ENCODE measurements at places on chromosomes 11 and 22.
A peak's percentile ranks its signal among the peaks of the same experiment; 100 is the strongest.

- DNase-seq = no peak
Observed at GRCh38 chr22:36197065-36197440, 4.6 kb downstream of the APOL4 start.

GRCh38 chr11:117579161-117579560 lies 217.9 kb downstream of the DSCAML1 start:
- DNase-seq = no peak

- no peak for DNase-seq
Observed at GRCh38 chr22:31861226-31861840, 83.0 kb upstream of the YWHAH start.

DNA sequence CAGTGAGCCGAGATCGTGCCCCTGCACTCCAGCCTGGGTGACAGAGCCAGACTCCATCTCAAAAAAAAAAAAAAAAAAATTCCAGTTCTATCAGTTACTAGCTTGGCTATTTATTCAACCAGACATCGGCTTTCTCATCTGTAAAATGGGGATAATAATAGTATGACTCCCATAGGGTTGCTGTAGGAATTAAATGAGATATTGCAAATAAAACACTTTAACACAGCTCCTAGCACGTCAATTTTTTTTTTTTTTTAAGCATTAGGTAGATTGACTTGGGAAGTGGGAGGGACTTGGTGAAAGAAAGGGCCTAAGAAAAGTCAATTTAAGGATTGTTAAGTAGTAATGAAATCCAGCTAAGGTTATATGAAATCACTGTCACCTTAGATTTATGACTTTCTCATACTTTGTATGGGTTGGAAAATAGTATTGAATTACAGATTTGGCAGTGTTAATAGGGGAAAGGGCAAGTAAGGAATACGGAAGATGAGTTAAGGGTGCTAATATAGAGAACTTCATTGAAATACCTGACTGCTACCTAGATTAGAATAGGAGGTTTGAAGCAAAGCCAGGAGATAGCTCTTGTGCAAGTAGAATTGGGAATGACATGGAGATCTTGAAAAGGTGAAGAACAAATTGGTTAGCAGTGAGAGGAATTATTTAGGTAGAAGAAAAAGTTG lies 28.8 kb downstream of the BIRC2 start:
- no peak for DNase-seq

- DNase-seq = no peak
Observed at GRCh38 chr22:21009638-21010425, 5.1 kb upstream of the P2RX6 start.

DNA sequence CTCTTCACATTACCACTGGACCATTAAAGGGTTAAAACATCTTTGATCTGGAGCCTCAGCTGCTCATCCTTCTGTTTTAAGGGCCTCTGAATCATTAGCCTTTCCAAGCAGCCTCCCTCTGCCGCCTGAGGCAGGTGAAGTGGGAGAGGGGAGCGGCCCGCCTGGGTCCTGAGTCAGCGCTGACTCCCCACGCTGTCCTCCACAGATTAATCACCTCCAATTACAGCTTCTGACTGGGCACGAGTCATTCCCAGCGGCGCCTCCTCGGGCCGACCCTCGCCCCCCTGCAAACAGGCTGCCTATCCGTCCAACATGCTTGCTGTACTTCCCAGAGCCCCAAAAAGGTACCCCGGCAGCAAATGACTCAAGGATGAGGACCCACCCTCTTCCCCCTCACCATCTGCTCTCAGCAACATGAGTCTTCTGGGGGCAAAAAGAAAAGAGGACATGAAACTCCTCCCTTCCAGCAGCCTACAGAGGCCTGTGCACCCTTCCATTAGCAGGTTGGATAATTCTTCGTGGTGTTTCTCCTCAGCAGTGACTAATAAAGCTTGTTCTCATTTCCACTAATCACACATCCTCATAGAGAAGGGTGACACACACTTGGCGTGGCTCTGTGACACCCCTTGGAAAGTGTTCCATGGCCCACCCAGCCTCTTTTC lies 44.3 kb upstream of the JAM3 start:
- DNase-seq = no peak

DNA sequence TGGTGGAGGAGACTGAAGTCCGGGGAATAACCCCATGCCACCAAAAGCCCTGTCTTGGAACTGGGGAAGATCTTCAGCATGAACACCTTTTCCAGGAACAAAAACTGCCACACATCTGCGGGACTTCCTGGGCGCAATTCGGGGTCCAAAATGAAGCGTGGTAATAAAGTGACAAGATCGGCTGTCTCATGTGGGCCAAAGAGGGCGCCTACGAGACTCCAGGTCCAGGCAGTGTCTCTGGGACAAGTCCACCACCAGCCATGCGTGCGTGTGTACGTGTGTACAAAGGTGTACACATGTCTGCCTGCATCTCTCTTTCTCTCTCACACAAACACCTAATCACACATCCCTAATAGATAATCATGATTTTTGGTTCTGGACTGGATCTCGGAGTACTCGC lies 8.9 kb upstream of the MYBPC3 start:
- no peak for DNase-seq

DNA sequence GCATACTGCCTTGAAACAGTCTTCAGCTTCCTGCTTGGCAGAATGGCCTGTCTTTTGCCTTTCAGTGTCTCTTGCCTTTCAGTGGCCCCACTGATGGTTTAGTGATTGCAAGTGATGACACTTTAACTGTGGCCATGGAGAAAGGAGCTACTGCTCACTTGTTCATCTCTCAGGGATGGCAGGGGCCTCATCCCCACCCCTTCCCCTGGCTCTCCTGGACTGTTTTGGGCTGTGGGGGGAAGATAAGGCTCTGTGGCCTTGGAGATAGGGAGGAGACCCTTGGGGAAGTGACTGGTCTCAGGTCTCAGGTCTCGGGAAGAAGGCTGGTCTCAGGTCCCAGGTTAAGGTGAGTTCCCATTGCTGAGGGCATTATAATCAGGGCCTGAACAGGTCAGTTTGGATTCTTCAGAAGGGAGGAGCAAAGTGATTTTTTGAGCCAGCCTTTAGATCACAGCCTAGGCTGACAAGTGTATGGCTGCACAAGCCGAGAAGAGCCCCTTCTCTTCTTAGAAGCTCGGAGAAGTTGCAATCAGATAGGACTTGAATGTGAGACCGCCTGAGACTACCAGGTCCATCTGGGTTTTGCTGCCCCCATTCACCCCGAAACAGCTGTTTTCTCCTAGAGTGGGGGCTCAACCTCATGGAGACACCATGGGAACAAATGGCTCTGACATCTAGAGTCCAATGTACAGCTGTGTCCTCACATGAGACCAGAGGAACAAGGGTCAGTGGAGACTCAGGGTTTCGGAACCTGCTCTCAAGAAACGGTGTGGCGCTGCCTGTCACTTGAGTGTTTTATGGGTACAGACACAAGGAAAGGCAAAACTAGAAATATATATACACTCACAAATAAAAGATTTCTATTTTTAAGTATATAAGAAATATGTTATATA lies 15.9 kb upstream of the P2RY2 start:
- no peak for DNase-seq

DNA sequence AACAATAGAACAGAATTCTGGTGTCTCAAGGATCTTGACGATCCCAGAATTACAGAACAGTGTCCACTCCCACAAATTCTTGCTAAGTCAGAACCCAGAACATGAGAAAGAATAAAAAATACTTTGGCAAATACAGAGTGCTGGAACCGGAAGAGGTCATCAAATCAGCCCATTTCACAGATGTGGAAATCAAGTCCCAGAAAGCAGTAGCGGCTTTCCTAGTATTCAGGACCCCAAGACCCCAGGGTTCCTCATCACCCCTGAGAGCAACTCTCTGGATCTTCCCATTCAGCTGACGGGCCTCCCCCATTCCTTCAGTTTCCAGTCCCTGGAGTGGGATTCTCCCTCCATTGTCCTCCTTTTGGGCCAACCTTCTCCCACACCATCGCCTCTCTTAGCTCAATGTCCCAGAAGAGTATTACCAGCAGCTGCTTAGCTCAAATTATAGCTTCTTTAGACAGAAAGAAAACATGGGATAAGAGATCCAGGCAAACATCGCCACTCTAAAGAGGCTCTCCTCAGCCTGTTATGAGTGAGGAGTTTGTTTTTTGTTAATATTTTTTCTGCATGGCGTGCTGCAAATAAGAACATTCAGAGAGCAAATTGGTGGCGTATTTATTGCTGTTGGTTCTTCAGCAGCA lies 268.3 kb downstream of the MN1 start:
- DNase-seq = no peak

DNA sequence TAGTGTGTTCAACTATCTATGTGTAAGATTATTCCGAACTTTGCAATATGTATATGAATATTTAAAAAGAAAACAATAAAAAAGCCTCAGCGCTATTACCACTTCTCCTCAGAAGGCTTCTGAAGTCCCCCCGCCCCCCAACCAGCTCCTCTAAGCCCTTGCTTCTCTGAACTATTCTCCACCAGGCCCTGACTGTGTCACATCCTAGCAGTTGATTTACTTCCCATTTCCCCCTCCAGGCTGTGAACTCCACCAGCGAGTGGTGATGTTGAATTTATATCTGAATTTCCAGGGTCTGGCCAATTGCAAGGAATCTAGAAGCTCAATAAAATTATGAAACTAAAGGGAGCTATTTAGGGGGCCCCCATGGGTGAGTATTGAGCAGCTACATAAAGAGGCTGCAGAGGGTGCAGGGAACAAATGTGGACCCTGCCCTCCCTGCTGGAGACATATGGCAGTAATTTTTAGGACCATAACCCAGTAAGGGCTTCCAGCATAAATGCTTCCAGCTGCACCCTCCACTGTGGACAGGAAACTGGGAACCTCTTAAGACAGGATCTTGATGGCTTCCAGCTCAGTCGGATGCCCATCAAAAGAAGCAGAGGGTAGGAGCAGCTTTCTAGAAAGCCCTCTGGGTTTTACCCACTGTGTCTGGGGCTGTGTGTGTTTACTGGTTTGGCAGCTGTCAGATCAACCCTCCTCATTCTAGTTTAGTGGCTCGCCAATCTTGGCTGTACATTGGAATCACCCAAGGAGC lies 81.4 kb downstream of the TIMP3 start:
- no peak for DNase-seq

- no peak for DNase-seq
Observed at GRCh38 chr11:131770801-131771200, 400.4 kb downstream of the NTM start.

- DNase-seq = no peak
Observed at GRCh38 chr22:24807284-24807950, 1.4 kb downstream of the SGSM1 start.

- no peak for DNase-seq
Observed at GRCh38 chr22:29458551-29458950, 20.2 kb downstream of the RFPL1 start.

GRCh38 chr22:42697542-42698013 lies 23.1 kb downstream of the A4GALT start:
- DNase-seq = no peak

- DNase-seq = no peak
Observed at GRCh38 chr22:19620742-19621371, 93.4 kb upstream of the SEPTIN5 start.

GRCh38 chr11:82826526-82826925 lies 73.7 kb downstream of the PRCP start:
- no peak for DNase-seq

GRCh38 chr11:10746871-10747270 lies 4.2 kb upstream of the CTR9 start:
- DNase-seq = no peak

DNA sequence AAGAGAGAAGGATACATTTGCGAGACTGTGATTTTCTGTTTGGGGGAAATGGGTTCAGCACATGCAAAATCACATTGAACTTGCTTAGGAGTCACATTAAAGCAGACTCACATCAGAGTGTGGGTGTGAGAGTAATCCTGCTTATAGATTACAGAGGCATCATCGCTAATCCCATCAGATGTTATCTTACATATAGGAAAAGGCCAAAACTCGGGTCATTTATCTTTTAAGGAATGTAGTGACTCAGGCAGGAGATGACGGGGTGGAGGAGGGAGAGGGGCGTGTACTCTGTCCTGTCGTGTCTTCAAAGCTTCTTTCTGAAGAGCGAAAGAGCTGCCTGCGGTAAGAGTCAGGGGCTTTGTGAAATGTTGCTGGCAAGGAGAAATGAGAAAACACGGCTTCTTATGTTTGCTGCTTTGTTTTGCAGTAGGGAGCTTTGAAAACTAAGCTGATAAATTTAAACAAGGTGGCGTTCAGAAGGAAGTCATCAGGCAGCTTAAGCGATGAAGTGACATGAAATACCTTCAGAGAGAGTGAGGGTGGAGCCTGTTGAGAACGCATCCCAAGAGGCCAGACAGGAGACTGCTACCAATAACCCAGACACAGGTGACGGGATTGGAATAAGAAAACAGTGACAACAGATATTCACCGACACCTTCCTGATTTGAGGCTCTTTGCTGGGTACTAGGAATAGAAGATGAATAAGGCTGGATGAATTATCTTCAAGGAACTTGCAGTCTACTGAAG lies 2.2 kb upstream of the C11orf16 start:
- no peak for DNase-seq

GRCh38 chr11:120827820-120828219 lies 196.1 kb upstream of the TBCEL start:
- no peak for DNase-seq

DNA sequence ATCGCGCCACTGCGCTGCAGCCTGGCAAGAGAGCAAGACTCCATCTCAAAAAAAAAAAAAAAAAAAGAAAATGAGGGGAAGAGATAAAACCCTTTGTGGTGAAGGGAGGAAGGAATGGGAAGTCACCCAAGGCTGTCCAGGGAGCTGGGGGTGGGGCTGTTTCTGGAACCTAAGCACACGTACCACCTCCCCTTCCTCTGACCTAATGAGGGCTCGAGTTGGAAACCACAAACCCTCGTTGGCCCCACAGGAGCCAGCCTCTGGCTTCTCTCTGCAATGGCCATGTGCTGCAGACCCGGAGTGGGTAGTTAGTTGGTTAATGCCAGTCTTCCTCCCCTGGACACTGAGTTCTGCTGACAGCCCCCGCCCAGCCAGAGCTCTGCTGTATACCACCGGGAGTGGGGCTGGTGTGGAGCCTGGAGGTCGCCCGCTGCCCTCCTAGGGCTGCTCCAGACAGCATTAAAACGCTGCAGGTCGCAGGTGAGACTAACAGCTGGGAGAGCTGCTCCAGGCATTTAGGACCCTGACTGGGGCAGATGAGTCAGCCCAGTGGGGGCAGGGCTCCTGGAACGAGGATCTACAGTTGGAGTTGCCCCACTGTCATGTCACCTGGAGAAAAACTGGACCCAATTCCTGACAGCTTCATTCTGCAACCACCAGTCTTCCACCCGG lies at the start of gene LGALS12:
LGALS12 (plus strand) TSS at position 228 of the 672 bp plus-strand sequence; CDS start at position 603, 375 bp downstream.
- no peak for DNase-seq

DNA sequence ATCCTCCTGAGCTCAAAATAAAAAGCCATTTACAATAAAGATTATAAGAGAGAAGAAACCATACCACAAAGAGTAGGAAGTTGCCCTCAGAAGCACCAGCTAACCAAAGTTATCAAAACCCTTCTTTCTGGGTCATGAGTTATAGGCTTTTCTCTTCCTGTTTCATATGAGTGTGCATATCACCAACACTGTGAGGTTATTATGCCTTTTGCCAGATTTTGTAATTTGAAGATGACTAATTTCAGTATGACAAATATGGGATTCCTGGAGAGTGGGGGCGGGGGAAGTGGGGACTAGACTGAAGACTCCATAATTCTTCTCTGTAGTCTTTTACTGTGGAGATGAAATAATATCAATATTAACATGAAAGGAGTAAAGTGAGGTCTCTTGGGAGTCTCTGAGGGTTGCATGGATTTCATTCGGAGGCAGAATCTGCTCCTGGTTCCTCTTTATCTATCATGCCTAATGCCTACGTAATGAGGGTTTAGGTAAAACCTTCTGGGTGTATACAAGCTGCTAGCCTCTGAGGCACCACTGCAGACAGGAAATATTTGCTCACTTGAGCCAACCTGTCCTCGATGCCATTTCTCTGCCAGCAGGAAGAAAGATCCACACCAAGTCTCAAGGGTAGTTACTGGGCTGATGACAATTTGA lies 2.1 kb downstream of the LPXN start:
- peak; percentile 49 for DNase-seq

GRCh38 chr11:6404342-6405051 lies 14.2 kb downstream of the SMPD1 start:
- no peak for DNase-seq
